ENCODE measurements at places on chromosomes 6 and 20.

DNA sequence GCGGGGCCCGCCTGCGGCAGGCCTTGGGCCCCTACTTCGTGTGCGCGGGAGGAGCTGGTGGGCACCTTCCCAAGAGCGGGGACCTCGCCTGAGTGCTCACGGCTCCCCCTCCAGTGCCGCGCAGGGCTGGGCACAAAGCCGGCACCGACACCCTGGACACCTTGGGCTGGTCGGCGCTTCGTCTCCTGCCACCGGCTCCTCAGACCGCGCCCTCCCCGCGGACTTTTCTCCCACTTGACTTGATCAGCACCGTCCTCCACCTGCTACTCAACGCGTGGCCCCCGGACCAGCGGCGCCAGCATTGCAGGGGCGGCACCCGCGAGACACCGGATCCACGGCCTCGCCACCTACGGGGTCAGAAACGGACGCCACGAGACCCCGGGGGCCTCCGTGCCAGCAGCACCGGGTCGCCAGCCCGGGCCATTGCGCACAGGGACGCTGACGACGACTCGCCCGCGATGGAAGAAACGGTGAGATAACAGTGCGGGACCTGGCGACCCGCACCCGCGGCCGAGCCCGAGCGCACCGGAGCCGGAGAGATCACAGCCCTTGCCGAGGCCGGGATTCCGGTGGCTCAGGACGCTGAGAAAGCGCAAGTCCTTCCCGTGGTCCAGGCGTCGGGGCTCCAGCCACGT, 154.2 kb downstream of the DLL1 start:
- no peak for DNase-seq

DNA sequence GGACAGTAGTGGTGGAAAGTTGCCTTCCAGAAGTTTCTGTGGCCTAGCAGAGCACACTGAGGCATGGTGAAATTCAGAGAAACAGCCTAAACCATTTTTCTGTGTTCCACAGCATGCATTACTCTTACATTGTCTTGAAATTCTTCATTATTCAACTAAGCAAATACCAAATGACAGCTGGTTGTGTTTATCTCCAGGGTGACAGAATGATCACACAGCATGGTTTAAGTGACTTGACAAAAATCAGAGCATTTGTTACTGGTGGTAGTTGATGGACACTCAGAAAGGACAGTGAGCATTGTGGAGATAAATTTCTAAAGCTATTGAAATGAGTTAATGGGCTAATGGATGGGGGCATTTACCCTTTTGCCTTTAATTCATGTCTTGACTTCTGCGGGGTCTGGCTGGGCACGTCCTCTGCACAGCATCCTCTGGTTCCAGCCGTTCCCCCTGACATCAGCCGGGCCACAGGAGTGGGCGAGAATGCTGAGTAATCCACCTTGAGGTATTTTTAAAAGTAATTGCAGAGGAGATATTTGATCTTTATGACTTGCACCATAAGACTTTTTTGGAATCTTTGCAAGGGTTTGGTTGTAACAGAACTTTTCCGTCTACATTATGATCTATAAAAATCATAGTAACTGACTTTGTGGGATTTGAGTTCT, 78.9 kb upstream of the SCP2D1 start:
- no peak for DNase-seq

DNA sequence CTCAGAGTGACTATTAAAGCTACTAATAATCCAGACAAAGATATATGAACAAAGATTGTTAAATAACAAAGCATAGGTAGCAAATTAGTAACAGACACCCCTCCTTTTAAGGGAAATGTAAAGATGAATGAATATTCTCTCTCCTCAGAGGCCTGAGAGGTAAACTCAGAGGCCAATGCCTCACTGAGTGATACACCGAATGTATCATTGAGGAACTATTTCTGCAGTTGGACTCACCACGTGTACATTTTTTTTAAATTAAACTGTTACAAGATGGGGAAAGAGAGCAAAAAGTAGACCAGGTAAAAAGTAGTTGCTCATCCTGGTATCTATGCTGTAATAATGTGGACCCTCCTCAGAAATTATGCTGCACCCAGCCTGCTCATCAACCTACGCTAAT, 72.3 kb upstream of the IPCEF1 start:
- DNase-seq = no peak

DNA sequence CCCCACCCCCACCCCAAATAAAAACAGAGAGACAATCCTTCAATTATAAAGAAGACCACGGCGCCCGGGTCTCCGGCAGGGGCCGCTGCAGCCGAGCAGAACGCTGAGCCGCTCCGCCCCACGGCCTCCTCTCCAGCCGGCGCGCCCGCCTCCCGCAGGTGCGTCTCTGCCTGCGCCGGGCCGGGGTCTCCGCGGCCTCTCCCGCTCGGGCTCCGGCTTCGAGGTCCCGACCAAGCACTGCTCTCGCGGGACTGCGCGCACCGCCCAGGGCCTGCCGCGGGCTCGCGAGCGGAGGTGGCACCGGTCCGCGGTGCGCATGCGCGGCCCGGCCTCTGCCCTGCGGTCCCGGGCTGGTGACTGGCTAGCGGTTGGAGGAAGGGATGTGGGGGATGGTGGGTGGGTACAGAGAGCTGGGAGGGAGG, 241 bp upstream of the SIRT5 start:
- peak; percentile 85 for DNase-seq

GRCh38 chr20:18839507-18840247, 26.1 kb downstream of the SCP2D1 start:
- no peak for DNase-seq

- DNase-seq = no peak
These were observed 1.0 kb downstream of the NR2E1 start for GRCh38 chr6:108166664-108167448.

GRCh38 chr6:3770023-3770720, 18.7 kb upstream of the PXDC1 start:
- DNase-seq = no peak

DNA sequence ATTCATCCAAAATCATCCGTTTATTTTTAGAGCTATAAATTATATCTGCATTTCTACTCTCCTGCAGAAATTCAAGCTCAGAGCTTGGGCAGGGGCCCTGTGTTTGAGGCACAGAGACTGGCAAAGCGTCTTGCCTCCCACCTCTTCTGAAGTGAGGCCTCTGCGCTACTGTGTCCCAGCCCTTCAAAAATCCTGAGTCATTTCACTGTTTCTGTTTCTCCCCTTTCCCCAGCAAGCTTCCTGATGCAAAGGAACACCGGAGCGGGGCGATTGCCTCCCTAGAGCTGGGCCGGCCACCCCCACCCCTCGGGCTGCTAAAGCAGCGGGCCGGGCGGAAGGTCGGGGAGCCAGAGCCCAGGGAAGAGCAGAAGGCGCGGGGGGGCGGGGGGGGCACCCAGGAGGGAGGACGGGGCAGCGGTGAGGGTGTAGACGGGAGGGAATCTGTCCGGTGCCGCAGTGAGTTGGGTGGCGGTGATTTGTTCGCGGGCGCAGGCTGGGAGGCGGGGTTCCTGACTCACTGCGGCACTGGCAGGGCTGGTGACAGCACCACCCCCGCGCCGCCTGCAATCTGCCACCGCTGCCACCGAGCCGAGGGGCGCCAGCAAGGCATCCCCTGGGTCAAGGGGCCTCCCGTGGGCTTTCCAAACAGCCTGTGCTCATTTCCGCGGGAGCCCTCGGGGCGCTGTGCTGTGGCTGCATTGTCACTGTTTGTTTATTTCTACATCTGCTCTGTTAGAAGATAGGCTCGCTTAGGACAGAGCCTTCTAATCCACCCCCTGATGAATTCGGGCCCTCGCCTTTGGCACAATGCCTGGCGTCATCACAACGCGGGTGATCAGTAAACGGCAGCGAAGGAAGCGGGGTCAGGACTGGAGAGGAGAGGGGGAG, 46.5 kb upstream of the SNAP25 start:
- peak; percentile 40 for DNase-seq

GRCh38 chr6:134161041-134161440, 108.6 kb upstream of the SLC2A12 start:
- no peak for DNase-seq

DNA sequence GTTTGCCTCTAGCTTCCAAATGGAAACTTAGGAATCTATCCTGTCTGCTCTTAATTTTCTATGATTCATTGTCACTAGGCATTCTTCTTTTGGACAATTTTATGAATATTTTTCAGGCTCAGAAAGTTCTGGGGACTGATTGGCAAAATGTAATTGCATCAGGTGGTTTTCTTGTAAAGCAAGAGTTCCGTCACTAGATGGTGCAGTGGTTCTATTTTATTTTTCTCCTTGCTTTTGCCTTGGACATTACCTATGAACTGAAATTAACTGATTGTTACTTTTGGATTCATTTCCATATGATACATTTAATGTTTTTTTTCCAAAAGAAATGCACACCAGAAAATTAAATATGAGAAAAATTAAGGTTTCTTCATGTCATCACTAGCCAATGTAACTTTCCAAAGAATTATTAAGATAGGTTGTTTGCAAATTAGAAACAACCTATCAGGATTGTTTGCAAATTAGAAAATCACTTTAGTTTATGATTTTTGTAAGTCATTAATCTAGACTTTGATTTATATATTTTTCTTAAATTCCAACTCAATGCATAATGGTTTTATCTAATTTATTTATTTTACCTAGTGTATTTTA, 48.0 kb downstream of the TMEM170B start:
- DNase-seq = no peak

DNA sequence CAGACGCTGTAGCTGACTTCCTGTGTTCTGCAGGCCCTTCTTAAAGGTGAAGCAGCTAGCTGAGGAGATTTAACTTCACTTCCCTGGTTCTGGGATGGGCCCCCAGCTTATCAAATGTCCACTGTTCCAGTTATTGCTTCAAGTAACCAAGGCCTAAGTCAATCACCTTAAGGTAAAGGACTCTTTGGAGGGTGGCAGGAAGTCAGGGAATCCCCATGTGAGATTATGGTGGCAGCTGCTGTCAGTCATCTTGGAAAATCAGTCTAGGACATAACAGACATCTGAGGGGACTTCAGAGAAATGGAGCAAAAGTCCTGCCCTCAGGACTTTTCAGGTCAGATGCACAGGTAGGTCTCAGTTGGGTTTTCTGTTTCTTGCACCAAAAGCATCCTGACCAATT, 3.8 kb downstream of the ELOVL5 start:
- DNase-seq = no peak

- DNase-seq = no peak
These were observed 47.9 kb downstream of the DEK start for GRCh38 chr6:18216411-18216810.

Data from caudate nucleus (tissue), 63 donors.